ENCODE measurements at places on chromosomes 11 and 22.

DNA sequence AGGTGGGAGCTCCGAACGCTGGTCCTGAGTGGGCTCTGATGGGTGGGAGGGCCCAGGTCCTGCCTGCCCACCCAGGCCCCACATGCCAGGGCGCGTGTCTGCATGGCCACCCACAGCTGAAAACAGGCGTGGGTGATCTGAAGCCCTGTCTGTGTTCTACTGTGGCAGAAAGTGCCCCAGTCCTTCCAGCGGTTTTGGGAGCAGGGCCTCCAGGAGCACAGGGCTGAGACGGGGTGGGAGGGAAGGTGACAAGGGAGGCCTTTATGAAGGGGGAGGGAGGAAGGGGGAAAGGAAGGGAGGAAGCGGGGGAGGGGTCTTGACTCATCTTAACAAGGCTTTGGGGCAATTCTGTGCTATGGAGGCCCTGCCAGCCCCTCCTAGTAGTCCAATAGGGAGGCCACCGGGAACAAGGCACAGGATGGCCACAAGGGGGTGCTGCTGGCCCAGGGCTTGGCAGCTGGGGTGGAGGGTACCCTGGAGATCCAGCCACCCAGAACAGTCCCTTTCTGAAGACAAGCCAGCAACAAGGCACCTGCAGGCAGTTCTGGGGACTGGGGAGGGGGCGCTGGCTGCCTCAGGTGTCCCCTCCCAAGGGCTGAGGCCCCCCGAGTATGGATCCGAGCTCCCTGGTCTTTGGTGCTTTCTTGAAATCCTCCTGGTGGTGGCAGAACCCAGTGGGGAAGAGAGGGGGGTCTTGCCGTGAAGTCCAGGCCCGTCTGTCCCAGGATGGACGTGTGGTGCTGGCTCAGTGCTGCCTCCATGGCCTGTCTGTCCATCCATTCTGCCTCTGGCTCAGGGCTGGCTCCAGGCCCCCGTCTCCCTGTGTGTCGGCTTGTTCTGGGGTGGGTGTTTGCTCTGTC, 6.3 kb upstream of the FADS3 start:
- peak; percentile 91 for DNase-seq

GRCh38 chr22:25352294-25352680, 132.8 kb downstream of the CRYBB2 start:
- DNase-seq: no peak

DNA sequence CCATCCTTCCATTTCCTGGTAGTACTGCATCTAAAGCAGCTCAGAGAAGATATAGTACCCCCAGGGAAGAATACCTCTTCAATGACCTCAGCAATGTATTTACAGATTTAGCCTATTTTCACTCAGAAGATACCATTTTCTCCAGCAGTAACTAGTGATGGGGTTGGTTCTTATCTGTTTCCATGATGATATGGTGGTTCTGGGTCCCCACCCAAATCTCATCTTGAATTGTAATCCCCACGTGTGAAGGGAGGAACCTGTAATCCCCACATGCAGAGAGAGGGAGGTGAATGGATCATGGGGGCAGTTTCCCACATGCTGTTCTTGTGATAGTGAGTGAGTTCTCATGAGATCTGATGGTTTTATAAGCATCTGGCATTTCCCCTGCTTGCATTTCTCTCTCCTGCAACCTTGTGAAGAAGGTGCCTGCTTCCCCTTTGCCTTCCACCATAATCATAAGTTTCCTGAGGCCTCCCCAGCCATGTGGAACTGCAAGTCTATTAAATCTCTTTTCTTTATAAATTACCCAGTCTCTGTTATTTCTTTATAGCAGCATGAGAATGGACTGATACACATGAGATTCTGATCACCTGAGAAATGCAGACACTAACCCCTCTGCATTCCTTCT, 139.2 kb downstream of the CCDC81 start:
- DNase-seq: no peak

GRCh38 chr22:29288837-29289236, 17.6 kb upstream of the GAS2L1 start:
- DNase-seq: no peak

DNA sequence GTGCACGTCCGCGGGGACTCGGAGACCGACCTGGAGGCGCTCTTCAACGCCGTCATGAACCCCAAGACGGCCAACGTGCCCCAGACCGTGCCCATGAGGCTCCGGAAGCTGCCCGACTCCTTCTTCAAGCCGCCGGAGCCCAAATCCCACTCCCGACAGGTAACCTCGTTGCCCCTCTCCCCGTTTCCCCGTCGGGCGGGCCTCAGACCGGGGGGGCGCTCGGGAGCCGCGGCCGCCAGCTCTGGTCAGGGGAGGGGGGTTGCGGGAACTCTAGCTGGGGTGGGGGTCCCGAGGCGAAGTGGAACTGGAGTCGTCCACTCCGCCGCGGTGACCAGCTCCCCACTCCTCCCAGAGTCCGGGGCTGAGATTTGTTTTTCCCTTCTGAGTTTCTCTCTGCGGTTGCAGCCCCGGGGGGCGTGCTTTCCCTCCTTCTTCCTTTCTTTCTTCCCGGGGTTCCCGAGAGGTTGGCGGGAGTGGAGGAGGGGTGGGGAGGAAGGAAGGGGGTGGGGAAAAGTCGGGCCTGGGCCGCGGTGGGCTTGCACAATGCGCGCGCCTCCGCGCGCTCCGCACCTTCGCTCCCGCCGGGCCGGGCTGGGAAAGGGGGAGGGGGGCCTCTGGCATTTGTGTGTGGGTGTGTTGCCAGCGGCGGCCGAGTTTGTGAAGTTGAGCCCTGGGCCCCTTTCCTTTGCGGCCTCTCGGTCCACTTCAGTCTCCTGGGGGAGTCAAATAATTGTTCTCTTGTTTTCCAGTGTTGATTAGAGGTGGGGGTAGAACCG, 952 bp downstream of the YAP1 start:
- peak; percentile 88 for DNase-seq

- no peak for DNase-seq
These were observed 8.6 kb downstream of the PLA2G6 start for GRCh38 chr22:38172832-38173640.

GRCh38 chr11:67320011-67320410, 16.7 kb downstream of the SSH3 start:
- DNase-seq: no peak

- DNase-seq: no peak
These were observed 218.7 kb downstream of the INSC start for GRCh38 chr11:15333407-15333806.

DNA sequence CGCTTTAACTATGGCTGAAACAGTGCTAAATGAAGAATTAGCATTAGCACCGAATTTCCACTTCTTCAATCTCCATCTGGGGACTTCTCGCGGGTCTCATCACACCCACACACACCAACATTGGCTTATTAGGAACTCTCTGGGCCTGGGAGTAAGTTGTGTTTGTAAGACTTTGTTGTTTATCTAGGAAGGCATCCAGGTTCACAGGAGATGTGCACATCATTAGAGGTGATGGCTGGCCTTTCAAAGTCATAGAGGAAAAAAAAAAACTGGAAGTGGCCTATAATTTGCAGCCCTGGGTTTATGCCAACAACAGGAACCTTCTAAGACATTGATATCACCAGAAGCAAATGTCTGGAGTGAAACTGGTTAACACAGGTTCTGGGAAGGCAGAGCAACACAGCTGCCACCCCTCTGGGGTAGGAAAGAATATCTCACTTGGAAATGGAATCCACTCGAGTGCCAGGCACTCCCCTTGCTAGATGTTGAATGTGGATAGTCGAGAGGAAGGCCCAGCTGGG, 84.5 kb downstream of the TRAF6 start:
- no peak for DNase-seq

DNA sequence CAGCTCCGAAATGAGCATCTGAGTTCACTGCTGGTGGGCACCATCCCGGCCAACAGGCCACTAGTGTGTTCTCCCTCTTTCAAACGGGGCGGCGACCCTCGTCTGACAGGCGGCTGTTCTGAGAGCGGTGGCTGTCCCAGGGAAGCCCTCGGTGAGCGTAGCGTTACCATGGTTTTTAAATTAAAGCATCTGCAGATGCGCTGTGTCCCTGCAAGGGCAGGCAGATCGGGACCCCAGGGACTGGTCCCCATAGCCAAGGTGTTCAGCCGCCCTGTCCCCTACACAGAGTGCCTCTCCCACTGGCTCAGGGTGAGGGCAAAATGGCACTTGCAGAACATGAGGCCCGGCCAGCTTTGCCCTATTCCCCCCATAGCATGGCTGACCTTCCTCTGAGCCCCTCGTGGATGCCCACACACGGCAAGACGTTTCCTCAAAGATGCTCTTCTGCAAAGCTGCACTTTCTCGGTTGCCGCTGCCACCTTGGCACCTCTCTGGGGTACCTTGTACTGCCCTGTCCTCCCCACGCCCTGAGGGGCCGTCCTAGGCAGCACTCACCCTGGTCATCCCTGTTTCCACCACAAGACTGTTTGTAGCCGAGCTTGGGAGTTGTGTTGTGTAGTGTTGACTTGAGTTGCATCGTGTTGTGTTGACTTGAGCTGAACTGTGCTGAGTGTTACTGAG, 51.9 kb upstream of the KCNQ1OT1 start:
- no peak for DNase-seq

DNA sequence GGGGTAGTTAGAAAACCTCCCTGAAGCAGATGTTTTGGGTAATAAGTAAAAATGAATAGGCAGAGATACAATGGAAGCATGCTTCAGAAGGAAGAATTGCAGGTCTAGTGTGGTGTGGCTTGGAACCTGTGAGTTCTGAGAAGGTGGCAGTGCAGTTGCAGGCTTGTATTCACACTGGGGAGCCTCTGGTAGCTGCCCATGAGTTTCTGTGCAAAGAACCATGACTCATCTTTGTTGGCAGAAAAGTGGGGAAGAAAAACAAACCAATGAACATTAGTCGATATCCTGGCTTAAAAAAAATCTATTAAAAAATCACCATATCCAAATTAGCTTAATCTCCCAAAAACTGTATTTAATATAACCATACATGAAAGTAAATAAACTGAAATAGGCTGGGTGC, 232.6 kb downstream of the FAT3 start:
- no peak for DNase-seq

DNA sequence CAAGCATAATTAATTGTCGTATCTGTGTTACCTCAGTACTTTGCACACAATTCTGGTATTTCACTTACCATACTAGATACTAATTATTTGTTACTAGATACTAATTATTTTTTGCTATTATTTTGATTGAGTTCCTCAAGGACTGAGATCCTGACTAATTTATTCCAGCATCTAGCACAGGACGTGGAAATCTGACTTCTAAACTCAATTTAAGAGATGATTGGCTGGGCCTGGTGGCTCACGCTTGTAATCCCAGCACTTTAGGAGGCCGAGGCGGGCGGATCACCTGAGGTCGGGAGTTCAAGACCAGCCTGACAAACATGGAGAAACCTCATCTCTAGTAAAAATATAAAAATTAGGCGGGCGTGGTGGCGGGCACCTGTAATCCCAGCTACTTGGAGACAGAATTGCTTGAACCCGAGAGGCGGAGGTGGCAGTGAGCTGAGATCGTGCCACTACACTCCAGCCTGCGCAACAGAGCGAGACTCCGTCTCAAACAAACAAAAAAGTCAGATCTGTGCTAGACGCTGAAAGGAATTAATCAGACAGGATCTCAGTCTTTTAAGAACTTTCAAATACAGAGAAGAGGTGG, 527 bp upstream of the MRPL48 start:
- DNase-seq: peak; percentile 4

- DNase-seq: no peak
These were observed 8.0 kb downstream of the IFITM10 start for GRCh38 chr11:1742371-1742770.

Measured in nephron progenitor cell (in vitro differentiated cells).